Activated CD4-positive, alpha-beta T cell treated with anti-CD3 and anti-CD28 coated beads, Interleukin-2, amount 50 U/mL, for 1 hour (primary cell): ENCODE measurements at places on chromosomes 5 and 9.

GRCh38 chr5:153551537-153552079 lies 61.1 kb downstream of the GRIA1 start:
- DNase-seq: no peak

DNA sequence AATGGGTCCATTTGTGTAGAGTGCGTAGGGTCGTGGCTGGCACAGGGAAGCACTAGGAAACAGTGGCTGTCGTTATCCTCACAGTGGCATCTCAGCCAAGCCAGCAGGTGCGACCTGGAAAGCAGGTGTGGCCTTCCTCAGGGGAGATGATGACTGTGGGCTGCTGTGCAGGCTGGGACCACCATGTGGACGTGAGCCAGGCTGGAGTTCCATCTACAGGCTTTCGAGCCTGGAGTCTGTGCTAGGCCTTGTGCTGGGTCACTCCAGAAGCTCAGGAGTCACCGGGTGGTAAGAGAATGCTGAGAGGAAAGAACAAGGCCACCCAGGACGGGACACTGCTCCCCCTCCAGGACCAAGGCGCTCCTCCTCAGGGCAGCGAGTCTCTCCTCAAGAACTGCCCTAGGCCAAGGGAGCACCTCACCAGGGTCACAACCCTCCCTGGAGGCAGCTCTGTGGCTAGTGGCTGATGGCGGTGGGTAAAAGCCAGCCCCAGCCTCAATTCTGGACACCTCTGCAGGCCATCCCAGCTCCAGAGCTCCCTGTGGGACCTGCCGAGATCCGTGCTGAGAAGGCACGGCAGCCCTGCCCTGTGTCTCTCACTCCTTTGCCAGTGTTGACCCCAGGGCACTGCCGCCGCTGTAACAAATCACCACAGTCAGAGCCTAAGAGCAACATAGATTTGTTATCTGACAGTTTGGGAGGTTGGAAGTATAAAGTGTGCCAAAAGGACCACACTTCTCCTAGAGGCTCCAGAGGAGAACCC lies 36.0 kb downstream of the WHRN start:
- DNase-seq: no peak

DNA sequence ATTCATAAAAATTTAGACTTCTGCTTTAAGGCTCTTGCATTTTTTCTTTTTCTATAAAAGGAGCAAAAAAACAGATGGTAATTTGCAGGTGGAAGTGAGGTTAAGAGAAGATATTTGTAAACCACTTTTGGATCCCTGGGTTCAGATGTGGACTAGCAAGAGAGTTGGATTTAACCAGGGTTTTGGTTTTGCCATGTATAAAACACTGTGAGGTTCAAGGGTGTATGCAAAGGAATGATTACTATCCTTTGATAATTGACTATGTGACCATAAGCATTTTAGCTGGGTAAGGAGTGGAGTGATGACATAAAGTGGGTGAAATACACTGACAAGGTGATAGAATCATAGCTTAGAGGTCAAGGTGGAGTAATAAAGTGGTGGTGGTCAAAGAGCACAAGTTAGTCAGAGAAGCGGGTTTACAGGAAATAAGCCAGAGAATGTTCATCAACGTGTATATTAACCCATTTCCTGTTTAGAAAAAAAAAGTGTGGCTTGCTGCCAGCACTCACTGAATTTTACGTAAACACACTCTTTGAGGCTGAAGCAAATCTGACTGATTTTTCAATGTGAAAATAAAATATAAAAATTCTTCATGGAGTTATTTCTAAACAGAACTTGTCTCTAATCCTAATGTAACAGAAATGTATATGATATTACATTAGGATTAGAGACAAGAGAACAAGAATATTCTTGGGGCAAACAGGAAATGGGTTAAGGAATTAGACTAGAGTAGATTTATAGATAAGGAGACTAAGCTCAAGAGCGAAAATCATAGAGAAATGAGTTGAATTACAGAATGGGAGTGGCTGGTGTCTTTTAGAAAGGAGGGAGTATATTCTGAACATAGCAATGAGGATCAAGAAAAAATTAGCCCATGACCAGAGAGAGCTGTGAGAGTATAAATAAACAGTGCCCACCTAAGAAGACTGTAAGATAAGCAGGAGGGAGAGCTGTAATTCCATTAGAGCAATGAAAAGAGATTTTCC lies 74.5 kb downstream of the CDKN2A start:
- peak; percentile 4 for DNase-seq

DNA sequence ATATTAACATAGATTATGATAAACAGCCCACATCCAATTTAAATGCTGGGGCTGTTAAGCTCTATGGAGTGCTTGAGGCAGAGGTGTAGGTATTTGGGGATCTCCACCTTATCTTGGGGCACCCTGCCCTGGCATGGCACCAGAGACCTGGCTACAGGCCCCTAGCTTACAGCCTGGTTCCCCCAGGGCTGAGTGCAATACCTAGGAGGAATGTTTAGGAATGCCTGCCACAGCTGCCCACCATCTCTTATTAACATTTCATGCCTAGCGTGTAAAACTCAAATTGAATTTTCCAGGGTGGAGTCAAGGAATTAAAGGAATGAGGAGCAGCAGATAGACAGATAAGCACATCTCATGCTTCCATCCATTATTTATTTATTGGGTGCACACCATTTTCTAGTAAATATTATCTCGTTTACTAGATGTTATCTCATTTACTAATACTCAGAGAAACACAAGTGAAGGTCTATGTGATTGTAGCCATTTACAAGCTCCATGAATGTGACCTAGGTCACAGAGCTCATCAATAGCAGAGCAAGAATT lies 55.6 kb upstream of the TNFSF8 start:
- DNase-seq: no peak

GRCh38 chr5:159440235-159440634 lies 109.9 kb upstream of the IL12B start:
- no peak for DNase-seq

GRCh38 chr5:129591508-129592160 lies 131.5 kb downstream of the ADAMTS19 start:
- DNase-seq: no peak

GRCh38 chr5:113278976-113279375 lies 155.8 kb downstream of the TSSK1B start:
- no peak for DNase-seq

- no peak for DNase-seq
Observed at GRCh38 chr9:93965830-93966577, 10.8 kb upstream of the BARX1 start.

GRCh38 chr9:85142968-85143367 lies 473.4 kb downstream of the NTRK2 start:
- DNase-seq: no peak

DNA sequence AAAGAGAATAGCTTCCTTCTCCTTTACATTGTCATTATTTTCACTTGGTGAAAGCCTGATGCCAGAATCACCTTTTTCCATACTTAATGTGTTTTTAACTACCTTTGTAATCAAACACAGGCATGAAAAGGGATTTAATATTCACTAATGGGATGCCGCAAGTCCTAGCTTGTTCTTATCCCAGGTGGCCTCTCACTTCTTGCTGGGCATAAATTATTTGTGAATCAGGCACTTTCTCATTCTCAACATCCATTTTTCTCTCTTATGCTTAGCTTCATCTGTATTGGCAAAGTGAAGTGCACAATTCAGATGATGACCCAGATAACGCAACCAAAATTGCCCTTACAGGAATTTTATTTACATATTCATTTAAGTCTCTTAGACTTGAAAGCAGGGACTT lies 10.9 kb downstream of the ACTL7B start:
- no peak for DNase-seq

DNA sequence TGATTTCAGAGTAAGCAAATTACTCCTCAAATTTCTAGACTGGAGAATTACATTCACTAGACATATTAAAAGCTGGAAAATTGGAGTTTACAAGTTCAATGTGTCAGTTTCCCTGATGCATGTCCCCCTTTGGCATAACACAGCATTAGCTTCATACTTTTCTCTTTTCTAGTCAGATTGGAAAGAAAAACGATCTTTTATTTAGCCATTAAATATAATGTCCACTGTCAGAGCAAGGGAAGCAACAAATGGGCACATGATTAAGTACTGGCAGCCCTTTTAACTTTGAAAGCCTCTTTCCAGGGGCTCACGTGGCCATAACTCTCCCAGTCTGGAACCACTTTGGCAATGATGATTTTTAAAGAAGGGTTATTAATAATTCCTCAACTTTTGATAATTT lies 203.3 kb downstream of the KCNN2 start:
- no peak for DNase-seq

DNA sequence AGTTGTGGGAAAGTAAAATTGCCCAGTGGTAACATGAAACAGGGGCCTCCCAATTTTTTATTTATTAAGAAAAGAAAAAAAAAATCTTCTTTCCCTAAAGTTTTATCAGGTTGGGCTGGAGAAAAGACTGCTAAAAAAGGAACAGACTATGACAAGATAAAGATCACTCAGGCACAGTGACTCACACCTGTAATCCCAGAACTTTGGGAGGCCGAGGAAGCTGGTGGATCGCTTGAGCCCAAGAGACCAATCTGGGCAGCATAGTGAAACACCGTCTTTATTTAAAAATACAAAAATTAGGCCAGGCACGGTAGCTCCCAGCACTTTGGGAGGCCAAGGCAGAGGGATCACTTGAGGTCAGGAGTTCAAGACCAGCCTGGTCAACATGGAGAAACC lies 312.5 kb downstream of the CETN3 start:
- DNase-seq: no peak

GRCh38 chr9:7592321-7593316 lies 207.0 kb downstream of the DMAC1 start:
- no peak for DNase-seq

- no peak for DNase-seq
Observed at GRCh38 chr5:159765760-159766517, 150.3 kb upstream of the ADRA1B start.

DNA sequence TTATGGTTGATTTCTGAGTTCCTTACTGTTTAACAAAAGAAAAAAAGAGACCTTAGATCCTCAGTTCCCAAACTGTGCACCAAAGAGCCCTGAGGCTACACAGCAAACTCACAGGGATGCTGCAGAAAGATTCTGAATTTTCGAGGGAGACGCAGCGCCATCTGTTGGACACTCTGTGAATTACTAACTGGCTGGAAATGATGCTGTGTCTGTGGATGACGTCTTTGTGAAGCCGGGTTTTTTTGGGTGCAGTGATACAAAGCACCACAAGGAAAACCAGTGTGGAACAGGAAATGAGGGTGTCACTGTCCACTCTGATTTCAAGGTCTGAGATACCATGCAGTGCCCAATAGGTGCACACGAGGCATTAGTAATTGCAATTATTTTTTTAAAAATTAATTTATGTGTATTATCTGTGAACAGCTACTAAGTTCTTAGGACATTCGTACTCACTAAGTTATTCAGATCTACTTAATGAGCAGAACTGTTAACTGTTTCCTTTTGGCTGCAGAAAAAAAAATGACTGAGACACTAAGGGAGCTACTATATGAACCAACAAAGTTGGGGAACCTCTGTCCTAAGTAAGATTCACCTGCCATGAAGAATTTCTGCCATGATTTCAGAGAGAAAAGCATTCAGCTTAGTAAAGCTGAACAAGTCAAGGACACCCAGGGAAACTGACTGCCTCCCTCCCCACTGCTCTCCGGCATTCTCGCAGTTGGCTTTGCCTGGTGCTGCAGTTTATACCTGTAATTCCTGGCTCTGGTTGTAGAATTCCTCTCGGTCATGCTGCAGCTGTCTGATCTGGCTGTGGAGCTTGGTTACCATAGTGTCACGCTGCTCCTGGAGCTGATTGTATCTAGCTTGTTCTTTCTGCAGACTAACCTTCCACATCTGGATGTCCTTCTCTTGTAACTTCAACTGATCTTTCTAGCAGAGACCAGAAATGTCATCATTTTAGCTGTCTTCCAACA lies 23.4 kb downstream of the SPACA9 start:
- peak; percentile 77 for DNase-seq

GRCh38 chr5:141805874-141806595 lies 72.2 kb downstream of the PCDH1 start:
- DNase-seq: no peak

DNA sequence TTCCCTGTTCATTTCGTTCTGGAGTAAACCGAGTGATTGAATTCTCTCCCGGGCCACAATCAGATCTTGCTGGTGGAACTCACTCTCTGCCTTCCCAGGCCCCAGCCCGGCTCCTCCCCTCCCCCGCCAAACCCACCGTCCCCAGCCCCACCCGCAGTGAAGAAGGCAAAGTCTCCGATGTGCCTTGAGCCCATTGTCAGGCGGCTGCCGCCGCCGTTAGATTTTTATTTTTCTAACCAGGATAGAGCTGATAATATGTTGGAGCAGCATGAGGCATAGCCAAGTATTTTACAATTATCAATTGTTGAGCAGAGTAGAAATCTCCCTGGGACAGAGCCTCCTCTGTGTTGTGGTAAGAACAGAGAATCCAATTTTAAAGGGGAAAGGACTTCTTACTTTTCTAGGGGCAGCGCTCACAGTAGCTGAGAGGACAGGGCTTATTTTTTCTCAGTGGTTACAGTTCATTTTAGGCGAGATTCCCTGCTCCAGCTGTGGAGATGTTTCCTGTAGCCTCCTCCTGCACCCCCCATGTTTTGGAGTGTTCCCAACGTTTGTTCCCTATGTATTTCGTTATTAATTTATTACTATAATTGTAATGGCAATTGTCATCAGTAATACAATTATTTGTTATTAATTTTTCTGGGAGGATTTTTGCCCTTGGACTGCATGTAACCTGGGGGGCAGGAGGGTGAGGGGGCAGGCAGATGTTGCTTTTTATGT lies 1.3 kb downstream of the PSAT1 start:
- DNase-seq: no peak

- no peak for DNase-seq
Observed at GRCh38 chr5:108003178-108003577, 332.4 kb upstream of the EFNA5 start.

GRCh38 chr9:114388764-114389375 lies 1.1 kb upstream of the AKNA start:
- DNase-seq: no peak

DNA sequence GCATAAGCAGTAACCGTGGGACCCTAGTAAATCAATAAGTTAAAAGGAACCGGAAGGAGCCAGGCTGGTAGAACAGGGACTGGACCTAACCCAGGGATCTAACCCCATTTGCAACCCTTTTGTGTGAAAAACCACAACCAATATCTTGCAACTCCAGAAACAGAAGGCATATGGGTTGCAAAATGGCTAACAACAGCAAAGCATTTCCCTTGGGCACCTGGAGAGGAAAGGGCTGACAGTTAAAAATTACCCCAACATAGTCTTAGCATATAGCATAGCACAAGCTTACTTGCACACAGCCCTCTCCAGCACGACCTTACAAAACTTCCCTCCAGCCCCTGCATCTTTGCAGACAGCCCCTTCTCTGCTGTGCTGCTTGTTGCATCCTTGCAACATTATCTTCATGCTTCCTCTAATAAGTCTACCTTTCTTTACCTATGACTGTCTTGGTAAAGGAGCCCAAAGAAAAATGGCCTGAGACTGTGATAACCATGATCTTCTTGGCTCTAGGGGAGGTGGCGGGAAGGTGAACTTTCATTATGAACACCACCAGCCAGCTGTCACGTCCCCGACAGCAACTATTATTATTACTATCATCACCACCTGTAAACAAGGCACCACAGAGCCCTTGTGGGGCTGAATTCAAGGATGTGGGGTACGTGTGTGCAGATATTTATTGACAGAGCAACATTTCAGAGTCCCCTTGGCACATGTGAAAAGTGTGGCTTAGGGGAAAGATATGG lies 49.8 kb downstream of the PRRC1 start:
- no peak for DNase-seq

GRCh38 chr9:76528056-76528455 lies 69.1 kb downstream of the GCNT1 start:
- no peak for DNase-seq
